Globus pallidus (tissue), 1 donor: ENCODE measurements at places on chromosomes 5 and 9.
A peak's percentile ranks its signal among the peaks of the same experiment; 100 is the strongest.

GRCh38 chr9:123485216-123485615 lies 129.2 kb downstream of the CRB2 start:
- no peak for DNase-seq

- DNase-seq: no peak
These were observed 642.4 kb upstream of the C9orf72 start for GRCh38 chr9:28215536-28216299.

DNA sequence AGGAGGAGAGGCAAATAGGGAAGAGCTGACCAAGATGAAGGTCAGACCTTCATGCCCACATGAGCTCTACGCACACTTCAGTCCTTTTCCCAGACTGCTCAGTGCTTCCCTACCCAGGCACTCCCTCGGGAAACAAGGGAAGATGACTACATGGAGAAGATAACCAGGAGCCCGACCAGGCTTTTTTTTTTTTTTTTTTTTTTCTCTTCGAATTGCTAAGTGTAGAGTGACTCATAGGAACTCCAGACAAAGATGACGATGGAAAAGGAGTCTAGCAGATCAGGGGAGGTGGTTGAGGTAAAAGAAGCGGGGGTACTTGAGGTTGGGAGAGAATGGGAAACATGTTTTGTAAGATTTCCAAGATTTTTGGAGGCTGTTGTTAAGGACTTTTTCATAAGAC lies 526.1 kb downstream of the BNC2 start:
- no peak for DNase-seq

- no peak for DNase-seq
These were observed 5.3 kb upstream of the SHOC1 start for GRCh38 chr9:111799915-111800526.

DNA sequence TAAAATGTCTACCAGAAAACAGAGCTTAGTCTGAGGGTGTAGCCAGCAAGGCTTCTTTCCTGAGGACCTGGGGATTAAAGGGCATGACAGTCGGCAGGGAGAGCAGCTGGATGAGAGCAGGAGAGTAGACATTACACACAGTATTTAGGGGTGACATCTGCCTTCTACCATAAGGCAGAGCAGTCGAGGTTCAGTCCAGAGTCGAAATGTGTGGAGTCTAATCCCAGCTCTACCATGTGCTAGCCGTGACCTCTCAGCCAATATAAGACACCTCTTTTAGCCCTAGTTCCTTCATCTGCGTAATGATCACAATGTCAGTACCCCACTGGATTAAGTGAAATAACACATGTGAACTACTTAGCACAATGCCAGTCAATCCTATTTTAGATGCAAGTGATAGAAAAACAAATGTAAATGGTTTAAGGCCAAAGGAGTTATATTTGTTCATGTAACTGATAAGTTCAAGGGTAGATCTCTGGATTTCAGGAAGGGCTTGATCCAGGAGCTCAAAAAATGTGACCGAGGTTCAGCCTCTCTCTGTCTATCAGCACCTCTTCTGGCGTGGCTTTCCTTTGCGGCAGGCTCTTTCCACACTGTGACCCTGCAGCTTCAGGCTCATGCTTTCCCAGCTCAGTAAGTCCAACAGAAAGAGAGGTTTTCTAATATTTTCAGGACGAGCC lies 16.2 kb upstream of the CPLX2 start:
- no peak for DNase-seq

GRCh38 chr9:92333282-92333634 lies 7.5 kb downstream of the CENPP start:
- no peak for DNase-seq

DNA sequence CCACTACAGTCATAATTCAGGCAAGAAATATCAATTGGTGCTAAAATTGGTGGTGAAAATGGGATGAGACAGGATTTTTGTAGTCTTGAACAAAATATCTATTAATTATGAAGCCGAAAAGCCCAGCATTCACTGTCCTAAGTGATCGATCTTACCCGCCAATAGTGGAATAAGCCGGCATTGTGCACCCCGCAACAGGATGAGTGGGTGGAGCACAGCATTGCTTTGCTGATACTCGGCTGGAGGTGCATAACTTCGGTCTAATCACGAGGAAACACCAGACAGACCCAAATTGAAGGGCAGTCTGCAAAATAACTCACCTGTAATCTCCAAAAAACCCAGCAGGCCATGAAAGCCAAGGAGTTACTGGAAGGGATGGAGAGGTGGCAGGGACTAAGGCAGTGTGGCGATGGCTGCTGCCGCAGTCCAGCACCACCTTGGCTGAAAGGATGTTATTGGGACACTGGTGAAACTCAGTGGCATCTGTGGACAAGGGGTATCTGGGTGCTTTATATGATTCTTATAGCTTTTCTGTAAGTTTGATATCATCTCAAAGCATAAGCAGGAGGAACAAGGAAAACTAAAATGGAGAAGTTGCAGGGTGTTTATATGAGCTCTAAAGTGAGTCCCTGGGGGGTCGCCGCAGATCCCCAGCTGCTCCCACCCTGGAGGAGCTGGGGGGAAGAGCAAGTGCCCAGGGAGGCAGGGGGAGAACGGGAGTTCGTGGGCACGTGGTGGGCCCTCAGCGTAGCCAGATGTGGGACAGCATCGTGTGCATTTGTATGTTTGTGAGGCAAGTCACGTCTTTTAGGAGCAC lies 45.2 kb downstream of the AHRR start:
- no peak for DNase-seq

GRCh38 chr9:32589083-32589723 lies 16.2 kb upstream of the NDUFB6 start:
- peak; percentile 25 for DNase-seq

DNA sequence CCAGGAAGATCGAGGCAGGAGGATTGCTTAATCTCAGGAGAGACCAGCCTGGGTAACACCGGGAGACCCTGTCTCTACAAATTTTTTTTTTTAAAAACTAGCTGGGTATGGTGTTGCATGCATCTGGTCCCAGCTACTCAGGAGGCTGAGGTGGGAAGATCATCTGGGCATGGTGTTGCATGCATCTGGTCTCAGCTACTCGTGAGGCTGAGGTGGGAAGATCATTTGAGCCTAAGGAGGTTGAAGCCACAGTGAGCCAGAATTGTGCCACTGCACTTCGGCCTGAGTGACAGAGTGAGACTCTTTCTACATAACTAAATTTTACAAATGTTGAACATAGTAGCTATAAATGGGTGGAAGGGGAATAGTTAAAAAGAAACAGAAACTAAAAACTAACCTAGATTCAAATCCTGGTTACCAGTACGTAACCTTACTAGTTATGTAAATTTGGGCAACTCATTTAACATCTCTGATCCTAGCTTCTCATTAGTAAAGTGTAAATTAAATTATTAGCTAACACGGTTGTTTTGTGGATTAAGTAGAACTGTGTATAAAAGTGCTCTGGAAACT lies 41.7 kb downstream of the TMEM161B start:
- no peak for DNase-seq

DNA sequence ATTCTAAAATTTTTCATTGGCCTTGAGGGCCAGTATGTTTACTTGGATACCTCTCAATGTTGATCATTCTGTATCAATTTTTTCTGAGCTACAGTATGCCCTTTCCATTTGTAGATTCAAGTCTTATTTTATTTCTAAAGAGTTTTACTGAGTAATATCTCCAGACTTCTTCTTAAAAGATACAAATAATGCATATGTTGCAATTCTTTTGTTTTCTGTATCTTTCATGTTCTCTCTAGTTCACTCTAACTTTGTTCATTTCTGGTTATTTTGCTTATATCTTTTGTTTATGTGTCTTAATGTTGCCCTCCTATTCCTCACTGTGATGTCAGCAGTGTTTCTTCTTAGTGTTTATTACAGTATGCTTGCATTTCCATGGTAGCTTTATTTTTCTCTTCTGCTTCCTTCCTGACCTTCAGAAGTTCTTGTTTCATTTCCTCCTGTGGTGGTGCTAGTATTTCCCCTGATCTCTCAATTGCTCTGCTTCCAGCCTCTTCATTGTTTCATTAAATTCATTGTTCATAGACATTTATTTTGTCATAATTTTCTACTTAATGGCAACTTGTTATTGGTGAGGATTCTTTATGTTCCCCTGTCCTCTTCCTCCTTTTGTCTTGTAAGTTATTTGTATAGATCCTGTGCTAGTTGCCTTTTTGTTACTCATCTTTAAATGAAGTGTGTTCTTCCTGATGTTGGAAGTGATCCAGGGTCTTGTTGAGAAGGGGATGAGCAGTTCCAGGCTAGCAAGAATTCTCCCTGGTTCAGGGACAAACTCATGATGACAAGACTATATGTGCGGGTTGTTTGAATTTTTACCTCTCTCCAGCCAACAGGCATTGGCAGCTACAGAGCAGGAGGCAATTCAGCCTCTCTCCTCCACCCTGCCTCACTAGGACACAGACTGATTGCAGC lies 160.8 kb downstream of the DEPDC1B start:
- DNase-seq: no peak

- no peak for DNase-seq
These were observed 51.7 kb downstream of the RXRA start for GRCh38 chr9:134377976-134378375.

DNA sequence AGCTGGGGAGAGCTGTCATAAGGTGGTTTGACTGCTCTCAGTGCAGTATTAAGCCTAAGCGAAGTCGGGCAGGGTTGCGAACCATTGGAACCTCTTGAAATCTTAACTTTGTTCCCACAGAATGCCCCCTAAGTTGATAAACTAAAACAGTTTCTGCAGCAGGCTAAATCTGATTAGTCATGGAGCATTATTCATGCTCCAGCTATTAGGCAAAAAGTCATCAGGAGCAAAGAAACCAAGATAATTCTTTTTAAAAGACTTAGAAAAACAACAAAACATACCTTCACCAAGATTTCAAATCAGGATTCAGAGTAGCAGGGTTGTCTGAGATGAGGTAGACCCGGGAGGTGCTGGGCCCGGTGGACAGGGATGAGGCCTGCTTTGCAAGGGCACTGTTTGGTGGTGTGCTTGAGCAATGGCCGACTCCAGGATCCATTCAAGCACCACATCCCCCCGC lies 69.9 kb upstream of the PLPP1 start:
- DNase-seq: no peak

- no peak for DNase-seq
These were observed 33.7 kb upstream of the FCN1 start for GRCh38 chr9:134951461-134951860.

GRCh38 chr9:84230355-84231145 lies 110.0 kb downstream of the SLC28A3 start:
- DNase-seq: peak; percentile 8

DNA sequence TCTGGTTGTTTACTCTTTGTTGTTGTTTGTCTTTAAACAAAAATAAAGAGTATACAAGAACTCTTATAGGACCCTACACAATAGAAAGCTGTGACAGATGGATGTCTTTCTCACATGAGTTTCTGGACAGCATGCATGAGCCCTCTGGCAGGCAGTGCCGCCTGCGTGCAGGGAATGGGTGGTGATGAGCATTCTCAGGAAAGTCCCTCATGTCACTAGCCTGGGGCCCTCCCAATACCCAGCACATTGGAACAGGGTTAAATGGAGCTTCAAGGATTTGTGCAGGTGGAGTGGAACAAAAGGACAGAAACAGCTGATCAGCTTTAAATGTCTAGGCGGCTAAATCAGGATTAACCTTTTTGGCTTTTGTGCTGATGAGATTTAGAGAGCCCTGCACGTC lies 181.0 kb upstream of the CD180 start:
- DNase-seq: no peak

DNA sequence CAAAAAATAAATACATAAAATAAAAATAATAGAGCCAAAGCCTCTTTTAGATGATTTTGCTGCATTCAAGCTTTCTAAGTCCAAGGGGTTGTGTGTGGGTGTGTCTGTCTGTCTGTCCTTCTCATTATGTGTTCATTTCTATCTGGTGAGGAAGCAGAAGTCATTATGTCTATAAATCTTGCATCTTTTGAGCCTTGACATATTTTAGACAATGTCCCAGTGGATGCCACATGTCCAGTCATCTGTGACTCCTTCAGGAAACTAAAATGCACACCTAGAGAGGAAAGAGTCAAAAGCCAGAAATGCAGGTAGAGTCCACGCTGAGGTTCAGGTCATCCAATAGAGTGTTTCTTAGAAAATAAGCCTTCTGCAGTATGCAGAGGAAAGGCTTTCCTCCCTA lies 80.9 kb downstream of the GALNT10 start:
- DNase-seq: no peak

GRCh38 chr9:130417602-130418001 lies 27.2 kb upstream of the ASS1 start:
- no peak for DNase-seq
